ENCODE measurements at places on chromosomes 5 and 9. TPM values are rescaled to one million over a fixed set of nuclear protein-coding genes. Genes with fewer than 3 reads are reported as not detected.

TMEM174 gene
- total RNA-seq = not detected

AJM1 gene
- 1.3 TPM for total RNA-seq

TTC39B gene
- total RNA-seq = 44.8 TPM

- DNase-seq = no peak
Measured at GRCh38 chr9:37967014-37967760, 63.3 kb upstream of the SLC25A51 start.

- no peak for DNase-seq
Measured at GRCh38 chr5:126199467-126199866, 223.7 kb upstream of the GRAMD2B start.

GRCh38 chr9:134781591-134782302 is 98.9 kb upstream of the FCN2 start:
- DNase-seq = no peak

GRCh38 chr9:79257228-79257781 is 314.5 kb upstream of the TLE4 start:
- DNase-seq = no peak

DNA sequence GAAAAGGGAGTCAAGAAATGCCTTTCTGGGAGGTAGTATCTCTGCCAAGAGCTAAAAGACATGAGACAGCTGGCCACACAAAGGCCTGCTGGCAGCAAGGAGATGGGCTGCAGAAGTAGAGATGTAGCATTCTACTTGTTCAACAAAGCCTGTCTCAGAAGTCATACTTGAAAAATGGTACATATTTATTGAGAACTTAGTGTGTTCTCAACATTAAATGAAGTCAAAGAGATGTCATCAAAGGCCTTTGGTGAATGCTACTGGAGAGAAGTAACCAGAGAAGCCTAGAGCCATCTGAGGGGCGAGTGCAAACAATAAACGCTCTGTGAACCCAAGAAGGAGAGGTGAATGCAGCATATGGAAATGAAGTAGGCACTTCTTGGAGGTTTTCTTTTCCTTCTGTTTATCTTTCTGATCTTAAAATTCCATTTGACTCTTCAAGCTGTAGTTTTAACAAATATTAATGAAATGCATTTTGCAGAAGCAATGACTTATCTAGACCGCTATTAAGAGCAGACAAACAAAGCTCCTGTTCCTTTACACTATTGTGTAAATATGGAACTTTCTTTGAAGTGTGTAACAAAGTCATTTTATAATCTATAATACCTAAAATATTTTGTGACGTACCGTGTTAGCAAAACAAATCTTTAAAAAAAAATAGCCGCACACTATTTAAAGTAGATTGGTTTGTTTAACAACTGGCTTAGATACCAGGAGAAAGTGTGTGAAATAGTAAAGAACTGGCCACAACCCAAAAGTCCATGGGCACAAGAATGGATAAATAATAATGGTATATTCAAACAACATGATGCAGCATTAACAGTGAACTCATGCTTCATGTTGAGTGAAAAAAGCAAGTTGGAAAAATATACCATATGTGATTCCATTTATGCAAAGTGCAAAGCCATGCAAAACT is 70.2 kb downstream of the ZNF608 start:
- DNase-seq = no peak

GRCh38 chr5:1719860-1720259 is 79.8 kb downstream of the MRPL36 start:
- no peak for DNase-seq
